ENCODE measurements at places on chromosomes 5 and 9. TPM values are rescaled to one million over a fixed set of nuclear protein-coding genes. Genes with fewer than 3 reads are reported as not detected.
A peak's percentile ranks its signal among the peaks of the same experiment; 100 is the strongest.

ZFP2 gene
- total RNA-seq, result 1.4 TPM

DNA sequence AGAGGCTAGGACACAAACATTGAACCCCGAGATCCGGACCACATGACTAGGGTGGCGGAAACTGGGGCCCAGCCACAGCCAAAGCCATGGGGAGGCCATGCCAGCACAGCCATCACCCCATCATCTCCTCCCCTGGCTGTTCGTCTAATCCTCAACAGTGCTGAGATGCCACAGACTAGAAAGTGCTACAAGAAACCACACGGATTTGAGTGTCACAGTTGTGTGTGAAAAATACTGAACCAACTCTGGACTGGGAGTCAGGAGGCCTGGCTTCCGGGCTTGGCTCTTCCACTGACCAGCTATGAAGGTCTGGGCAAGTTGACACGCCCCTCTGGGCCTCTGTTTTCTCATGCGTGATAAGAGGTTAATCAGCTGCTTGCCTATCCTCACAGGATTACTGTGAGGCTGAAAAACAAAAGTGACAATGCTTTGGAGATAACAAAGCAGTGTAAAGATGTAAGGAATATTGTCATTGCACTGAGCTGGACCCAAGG lies 38.8 kb upstream of the SHB start:
- DNase-seq, result no peak

DNA sequence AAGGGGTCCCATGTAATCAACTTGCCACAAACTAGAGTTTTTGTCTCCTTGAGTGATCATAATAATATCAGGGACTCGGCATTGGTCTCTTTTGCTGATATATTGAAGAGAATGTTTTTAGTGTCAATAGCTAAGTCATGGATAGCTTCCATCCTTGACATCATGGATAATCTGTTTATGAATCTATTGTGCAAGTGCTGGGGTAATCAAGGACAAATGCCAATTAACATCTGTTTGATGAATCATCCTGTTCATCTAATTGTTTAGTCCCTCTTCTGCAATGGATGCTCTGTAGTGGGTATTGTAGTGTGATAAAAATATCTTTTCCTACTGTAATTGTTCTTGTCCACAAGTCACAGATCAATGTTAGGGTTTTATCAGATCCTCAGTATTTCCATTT lies 607.5 kb upstream of the SEMA6A start:
- no peak for DNase-seq

GRCh38 chr9:89883401-89884341 lies 278.9 kb downstream of the GADD45G start:
- peak; percentile 4 for DNase-seq

- no peak for DNase-seq
These were observed 65.3 kb downstream of the TSTD2 start for GRCh38 chr9:97567894-97568202.
